RPMI7951 (cell line): ENCODE measurements at places on chromosomes 4 and X.
A peak's percentile ranks its signal among the peaks of the same experiment; 100 is the strongest.

DNA sequence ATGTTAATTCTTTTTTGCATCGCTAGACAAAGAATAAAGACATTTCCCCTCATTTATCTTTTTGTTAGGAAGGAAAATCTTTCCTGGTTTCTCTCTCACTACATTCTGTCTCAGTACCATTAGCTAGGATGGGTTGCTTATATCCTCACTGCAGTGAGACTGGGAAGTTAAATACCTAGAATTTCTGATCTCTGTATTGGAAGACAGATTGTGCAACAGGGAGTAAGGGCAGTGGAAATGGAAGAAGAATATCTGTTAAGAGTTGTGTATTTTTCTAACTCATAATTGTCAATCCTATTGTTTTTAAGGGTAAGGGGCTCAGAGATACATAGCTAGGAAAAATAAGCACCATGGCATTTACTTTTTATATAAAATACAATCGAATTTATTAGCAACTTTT, 19.6 kb downstream of the PTPN13 start:
- no peak for DNase-seq

- DNase-seq = no peak
These were observed 111.7 kb upstream of the RPS6KA3 start for GRCh38 chrX:20378233-20378920.

DNA sequence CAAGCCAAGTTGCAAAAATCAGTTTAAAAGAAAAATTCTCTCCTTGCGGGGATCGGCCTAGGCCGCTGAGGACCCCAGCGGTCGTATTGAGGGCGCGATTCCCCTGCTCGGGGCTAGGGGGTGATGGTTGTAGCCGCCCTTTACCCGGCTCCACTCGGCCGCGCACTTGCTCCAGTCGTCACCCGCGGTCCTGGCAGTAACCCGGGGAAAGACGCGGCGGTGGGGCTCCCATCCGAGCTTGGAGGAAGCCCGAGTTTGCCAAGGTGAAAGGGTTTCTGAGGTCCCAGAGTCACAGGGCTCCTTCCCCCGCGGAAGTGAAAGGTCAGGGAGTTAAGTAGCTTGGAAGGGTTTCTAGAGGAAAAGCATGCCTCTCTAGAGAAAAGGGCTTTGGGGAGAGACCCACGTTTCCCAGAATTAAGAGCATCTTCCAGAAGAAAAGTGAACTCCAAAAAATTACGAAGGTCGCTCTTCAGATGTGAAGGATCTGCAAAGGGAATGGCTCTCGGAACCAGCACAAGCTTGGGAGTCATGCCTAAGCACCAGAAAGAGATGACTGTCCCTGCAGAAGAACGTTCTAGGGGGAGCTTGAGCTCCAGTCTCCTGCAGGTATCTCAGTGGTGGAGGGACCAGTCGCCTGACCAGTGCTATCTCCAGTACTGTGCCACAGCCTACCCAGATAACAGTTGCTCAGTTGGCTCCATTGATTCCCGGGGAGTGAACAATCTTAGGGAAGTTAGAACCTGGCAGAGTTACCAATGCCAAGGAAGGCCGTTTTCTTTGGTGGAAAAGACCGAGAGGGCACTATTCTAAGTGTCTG, 875 bp downstream of the LAP3 start:
- DNase-seq = peak; percentile 30

DNA sequence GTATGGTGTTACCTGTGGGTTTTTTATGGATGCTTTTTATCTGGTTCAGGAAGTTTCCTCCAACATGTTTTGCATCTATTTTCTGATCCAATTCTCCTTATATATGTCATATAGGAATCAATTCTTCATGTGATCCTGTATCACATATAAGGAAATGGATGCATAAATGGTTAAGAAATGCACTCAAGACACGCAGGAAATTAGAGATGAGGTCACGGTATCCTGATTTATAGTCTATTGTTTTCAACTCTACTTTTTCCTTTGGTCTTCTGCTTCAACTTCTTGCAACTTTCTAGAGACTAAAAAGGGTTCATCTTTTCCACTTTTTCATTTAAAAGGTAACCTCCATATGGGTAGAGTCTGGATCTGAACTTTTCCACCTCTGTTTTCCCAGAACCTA, 33.6 kb upstream of the IL13RA1 start:
- DNase-seq = no peak

GRCh38 chr4:16694173-16694883, 204.1 kb downstream of the LDB2 start:
- no peak for DNase-seq

DNA sequence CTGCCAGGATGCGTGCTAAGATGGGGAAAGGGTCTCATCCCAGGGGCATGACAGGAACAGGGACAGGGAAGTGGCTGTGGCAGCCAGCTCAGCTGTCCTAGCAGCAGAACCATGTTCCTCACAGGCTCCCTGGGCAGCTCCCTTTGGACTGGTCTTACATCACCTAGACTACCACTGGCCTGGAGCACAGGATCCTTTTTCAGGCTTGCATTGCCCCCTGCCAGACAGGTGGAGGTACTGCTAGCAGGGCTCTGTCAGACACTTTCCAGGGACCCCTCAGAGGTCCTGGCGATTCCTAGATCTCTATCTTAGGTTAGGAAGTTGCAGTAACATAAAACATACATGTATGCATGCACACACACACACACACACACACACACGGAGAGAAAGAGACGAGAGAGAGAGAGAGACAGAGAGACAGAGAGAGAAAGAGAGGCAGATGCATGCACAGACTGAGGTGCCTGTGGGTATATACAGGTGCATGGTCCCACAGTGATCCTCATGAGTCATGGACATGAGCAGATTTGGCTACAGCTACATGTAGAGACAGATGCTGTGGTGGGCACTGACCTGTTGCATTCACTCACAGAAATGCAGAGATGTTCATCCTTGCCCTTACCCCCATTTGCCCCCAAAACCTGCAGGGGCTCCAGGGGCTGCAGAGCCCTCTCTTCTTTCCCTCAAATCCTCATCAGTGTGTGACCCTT, 63.6 kb downstream of the STARD8 start:
- DNase-seq = peak; percentile 46

GRCh38 chr4:56799161-56799759, 22.2 kb downstream of the SPINK2 start:
- DNase-seq = no peak

DNA sequence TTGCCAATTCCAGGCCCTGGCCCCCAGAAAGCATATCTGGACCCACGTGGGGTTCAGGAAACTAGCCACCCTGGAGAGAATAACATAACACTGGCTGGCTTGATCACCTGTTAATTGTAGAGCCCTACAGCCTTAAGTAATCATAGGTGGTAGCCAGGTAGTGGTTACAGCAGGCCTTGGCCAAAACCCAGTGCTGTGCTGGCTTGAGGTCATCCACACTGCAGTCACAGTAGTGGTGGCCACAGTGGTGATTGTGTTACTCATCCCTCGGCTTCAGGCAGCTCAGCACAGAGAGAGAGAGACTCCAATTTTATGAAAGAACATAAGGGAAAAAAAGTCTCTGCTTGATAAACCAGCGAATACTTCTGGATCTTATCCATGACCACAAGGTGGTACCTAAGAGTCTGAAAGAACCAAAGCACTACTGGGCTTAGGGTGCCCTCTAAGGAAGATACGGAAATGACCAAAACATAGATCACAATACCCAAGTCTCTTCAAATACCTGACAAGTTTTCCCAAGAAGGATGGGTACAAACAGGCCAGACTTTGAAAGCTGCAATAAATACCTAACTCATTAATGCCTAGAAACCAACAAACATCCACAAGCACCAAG, 46.6 kb upstream of the CDX4 start:
- DNase-seq = no peak

GRCh38 chr4:41428601-41429279, 109.2 kb upstream of the LIMCH1 start:
- no peak for DNase-seq

DNA sequence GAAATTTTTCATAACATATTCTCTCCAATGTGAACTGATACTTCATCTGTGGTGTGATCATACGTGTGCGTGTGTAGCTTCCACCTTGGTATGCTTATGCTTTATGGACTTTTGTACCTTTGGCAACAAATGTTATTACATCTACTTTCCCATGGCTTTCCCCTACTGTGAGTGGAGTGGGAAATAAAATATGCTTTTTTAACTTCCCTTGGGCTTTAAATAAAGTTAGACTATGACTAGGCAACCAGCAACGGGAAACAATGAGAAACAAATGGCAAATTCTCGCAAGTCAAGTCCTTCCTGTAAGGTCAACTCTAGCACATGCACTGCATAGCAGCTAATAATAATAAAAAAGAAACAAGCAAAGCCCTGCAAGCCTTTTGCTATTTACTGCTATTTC, 205.0 kb upstream of the PDE5A start:
- no peak for DNase-seq

GRCh38 chr4:185396724-185397385, at the start of gene ANKRD37:
TSS of gene ANKRD37 (plus strand) at chr4:185396841. CDS start at chr4:185396924, 83 bp downstream.
- peak; percentile 36 for DNase-seq

DNA sequence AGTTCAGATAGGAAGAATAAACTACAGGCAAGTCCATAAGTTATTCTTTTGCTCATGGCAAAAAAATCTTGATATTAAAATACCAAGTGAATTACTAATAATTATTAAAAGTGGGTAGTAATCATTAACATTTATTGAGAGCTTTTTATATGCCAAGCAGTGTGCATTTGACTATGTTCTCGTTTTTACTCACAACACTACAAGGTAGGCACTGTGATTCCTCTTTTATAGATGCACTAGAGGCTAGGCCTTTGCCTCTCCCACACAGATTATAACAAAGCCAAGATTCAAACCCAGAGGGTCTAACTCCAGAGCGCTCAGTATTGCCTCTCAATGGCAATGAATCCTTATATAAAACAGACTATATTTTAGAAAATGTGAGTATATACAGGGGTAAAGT, 254.2 kb downstream of the NAF1 start:
- DNase-seq = no peak

DNA sequence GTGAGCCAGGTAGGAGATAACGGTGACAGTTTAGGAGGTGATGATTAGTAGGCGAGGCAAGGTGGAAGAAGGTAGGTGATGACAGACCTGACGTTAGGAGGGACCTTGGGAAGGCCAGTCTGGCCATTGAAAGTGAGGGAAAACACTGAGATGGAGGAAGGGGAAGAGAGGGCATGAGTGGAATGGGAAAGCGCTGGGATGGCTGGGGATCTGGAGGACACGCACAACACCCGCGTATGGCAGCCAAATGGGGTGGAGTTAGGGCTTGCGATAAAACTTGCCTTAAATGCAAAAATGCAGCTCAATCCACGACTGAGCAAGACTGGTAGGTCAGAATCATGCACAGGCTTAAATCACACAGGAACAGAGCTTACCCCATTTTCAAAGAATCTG, 605 bp upstream of the CDKL2 start:
- DNase-seq = no peak

DNA sequence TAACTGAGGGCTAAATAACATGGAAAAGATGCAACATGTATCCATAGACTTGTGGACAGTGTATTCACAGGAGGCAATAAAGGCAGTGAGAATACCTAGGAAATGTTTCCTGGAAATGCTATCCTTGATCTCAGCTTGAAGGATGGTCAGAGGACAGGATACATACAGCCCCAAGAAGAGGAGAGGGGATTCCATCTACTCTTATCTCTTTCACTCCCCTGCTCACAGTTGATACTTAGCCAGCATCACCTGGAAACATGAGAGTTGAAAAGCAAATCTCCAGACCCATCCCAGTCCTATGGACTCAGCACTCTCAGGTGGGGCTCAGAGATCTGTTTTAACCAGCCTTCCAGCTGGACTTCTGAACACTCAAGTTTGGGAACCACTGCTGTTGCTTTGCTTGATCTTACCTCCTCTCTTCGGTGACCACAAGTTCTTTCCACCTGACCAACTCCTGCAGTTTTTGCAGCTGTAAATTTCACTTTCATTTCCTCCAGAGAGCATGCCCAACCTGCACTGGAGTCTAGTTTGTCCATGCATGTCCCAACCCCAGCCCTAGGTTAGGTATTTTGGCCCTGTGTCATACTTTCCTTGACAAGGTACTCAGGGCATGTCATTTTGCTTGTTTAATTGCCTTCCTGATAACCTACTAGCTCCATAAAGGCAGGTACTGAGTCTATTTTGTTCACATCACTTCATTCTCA, 10.4 kb downstream of the RELL1 start:
- DNase-seq = no peak

GRCh38 chr4:85391589-85392410, 83.2 kb upstream of the ARHGAP24 start:
- DNase-seq = no peak

- peak; percentile 16 for DNase-seq
These were observed 49.8 kb downstream of the TMEM144 start for GRCh38 chr4:158259955-158260575.

- DNase-seq = no peak
These were observed 179.0 kb downstream of the CEP135 start for GRCh38 chr4:56127716-56128115.

DNA sequence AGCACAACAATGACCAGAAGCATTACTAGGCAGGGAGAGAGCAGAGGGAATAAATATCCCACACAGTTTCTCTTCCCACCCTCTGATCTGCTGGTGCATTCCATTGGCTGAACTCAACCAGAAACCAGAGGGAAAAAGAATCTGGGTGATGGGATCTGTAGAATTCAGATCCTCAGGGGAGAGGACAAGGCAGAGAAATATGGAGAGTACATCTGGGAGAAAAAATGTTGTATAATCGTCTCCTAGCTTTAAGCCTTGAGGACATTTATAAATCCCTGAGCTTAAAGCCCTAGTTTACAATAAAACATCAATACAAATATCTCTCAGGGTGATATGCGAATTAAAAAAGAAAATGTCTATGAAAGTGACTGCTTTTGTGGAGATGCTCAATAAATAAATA, 368.1 kb upstream of the MAD2L1 start:
- no peak for DNase-seq

DNA sequence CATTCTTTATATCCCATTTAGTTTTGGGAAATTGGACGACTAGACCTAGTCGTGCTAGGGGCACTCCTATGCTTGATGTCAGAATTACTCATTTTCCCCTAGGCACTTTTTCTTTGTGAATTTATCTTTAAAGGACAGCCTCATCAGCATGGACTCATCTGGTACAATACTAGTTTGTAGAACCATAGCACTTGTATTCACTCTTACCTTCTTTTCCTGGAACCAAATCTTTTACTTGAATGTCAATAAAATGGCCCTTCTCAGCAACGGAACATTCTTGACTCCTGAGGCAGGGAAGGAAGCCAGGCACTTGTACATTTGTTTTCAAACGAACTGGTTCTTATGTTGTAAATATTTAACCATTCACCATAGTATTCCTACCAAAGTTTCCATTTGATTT, 187.1 kb downstream of the SHROOM3 start:
- DNase-seq = peak; percentile 91

DNA sequence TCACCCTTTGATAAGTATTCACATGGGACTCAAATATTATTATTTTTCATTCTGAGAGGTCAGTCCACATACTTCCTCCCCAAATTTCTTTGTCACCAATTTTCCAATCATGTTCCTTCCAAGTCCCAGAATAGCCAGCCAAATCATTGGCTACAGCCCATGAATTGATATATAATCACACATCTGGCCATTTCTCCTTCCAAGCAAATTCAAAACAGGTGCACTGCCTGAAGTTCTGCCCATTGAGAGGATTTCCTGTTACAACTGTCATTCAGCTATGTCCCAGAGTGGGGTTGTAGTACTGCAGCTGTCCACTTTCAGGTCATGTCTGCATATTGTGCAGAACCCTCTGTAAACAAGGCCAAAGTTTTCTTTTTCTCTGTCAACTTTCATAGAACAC, 347.8 kb downstream of the GRID2 start:
- no peak for DNase-seq
